ENCODE measurements at places on chromosomes 16 and 17. TPM values are rescaled to one million over a fixed set of nuclear protein-coding genes. Genes with fewer than 3 reads are reported as not detected.

- H3K4me3 ChIP-seq: no peak overlapping the region
- H3K27me3 ChIP-seq: no peaks in the 10 kb centered on the region
- H3K4me1 ChIP-seq: no peaks in the 10 kb centered on the region
- H3K36me3 ChIP-seq: no peaks in the 10 kb centered on the region
These were observed 149.5 kb upstream of the COX10 start for GRCh38 chr17:13919818-13920217.

DNA sequence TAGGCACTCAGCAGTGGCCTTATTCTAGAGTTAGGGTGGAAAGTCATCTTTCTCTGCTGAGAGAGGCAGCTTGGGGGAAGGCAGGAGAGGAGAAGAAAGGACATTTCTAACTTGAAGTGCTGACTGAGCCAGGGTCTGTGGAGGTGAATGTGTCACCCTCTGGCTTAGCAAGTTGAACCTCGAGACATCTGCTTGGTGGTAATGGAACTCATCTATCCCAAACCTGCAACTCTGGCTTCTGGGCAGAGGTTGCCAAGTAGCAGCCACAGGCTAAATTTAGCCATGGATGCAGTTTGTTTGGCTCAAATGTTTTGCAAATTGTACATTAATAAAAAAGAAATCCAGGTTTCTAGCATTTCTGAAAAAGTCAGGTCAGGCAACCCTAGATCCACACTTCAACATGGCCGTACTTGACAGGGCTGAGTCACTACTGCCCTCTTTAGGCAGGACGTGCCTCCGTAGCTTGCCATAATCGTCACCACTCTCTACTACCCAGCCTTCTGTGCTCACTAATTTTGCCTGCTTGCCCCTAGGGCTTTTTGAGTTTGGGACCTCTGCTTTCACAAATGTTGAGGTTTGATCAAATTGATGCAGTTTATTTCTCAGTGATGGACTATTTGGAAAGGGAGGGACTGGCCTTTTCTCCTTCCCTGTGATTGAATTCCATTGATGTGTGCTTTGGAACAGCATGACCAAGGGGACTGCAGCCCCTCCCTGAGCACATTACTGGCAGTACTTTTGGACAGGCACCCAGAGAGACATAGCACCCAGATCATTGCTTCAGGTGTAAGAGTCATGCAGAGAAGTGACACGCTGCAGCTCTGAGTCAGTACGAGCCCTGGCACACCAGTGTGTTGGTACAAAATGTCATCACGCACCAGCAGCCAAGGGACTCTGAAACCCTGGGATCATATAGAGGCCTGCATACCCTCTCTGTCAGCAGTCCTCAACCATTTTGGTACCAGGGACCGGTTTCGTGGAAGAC is 5.2 kb downstream of the CDH13 start:
- peaks cover 12% of the 10 kb centered on the region for H3K27me3 ChIP-seq
- H3K4me3 ChIP-seq: no peak overlapping the region
- no peak for DNase-seq
- H3K27ac ChIP-seq: no peak overlapping the region
- H3K36me3 ChIP-seq: no peaks in the 10 kb centered on the region

DNA sequence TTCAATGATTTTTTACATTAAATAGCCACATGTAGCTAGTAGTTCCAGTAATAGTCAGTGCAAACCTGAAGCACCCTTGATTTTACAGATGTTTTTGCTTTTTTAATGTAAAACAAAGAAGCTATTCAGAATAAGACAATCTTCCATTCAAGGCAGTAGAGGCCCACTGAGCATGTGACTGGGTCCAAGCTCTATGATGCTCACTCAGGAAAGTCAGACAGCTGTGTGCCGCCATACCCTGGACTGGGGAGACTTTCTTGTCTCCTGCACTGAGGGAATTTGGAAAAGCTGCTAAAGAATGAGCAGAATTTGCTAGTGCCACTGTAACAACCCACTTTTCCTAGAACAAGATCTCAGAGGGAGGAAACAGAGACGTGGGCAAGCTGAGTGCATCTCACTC is 11.5 kb downstream of the CENPN start:
- H3K27ac ChIP-seq: no peak overlapping the region
- DNase-seq: no peak
- H3K4me1 ChIP-seq: no peaks in the 10 kb centered on the region
- H3K27me3 ChIP-seq: no peaks in the 10 kb centered on the region
- H3K4me3 ChIP-seq: no peak overlapping the region

CD300E gene
- total RNA-seq: 6.5 TPM

GRCh38 chr17:83125515-83126274 is 46.3 kb downstream of the METRNL start:
- no peak overlapping the region for H3K4me3 ChIP-seq
- no peaks in the 10 kb centered on the region for H3K27me3 ChIP-seq
- peak; percentile 78 for DNase-seq
- no peak overlapping the region for H3K27ac ChIP-seq
- H3K36me3 ChIP-seq: no peaks in the 10 kb centered on the region

DNA sequence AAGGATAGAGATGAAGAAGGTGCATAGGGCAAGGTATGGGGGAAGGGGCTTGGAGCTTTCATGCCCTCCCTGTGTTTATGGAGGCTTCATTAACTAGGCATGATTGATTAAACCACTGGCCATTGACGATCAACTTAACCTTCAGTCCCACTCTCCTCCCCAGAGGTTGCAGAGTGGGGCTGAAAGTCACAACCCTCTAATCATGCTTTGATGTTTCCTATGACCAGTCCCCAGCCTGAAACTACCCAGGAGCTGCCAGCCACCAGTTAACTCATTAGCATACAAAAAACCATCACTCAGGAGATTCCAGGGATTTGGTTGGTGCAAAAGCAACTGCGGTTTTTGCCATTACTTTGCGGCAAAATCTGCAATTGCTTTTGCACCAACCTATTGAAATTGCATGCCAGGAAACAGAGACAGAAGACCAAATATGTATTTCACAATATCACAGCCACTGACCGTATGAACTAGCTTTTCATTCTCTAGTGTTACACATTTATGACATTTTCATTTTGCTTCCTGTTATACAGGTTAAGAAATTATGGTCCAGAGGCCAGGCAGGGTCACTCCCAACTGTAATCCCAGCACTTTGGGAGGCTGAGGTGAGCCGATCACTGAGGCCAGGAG is 5.4 kb downstream of the GFOD2 start:
- H3K4me1 ChIP-seq: peaks cover 6% of the 10 kb centered on the region
- DNase-seq: no peak
- no peaks in the 10 kb centered on the region for H3K36me3 ChIP-seq
- no peak overlapping the region for H3K4me3 ChIP-seq
- no peak overlapping the region for H3K27ac ChIP-seq
- H3K27me3 ChIP-seq: no peaks in the 10 kb centered on the region

DNA sequence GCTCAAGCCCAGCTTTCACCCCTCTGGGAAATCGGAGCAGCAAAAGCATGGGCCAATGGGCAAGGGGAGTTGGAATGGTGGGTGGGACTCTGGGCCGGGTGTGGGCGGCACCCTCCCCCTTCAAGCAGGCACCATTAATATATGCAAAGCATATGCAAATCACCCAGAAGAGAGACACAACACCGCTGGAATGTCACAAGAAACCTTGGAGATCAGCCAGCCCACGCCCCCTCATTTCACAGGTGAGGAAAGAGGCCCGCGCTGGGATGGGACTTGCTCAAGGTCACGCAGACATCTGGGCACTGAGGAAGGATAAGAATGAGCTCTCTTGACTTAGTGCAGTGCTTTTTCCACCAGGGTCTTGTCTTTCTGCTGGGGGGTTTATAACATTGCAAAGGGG is 4.8 kb downstream of the SRCIN1 start:
- H3K4me3 ChIP-seq: no peak overlapping the region
- no peaks in the 10 kb centered on the region for H3K36me3 ChIP-seq
- peaks cover 64% of the 10 kb centered on the region for H3K27me3 ChIP-seq
- no peak overlapping the region for H3K27ac ChIP-seq

KRTAP1-5 gene
- not detected for total RNA-seq

MT1M gene
- 40.3 TPM for total RNA-seq

GRCh38 chr17:72890711-72891110 is 201.8 kb downstream of the SLC39A11 start:
- H3K36me3 ChIP-seq: peaks cover 4% of the 10 kb centered on the region
- no peaks in the 10 kb centered on the region for H3K4me1 ChIP-seq
- H3K27me3 ChIP-seq: no peaks in the 10 kb centered on the region
- H3K4me3 ChIP-seq: no peak overlapping the region
- H3K27ac ChIP-seq: no peak overlapping the region

- no peak overlapping the region for H3K4me3 ChIP-seq
- H3K4me1 ChIP-seq: no peaks in the 10 kb centered on the region
- H3K27ac ChIP-seq: no peak overlapping the region
- no peaks in the 10 kb centered on the region for H3K27me3 ChIP-seq
These were observed 76.4 kb downstream of the DNAH17 start for GRCh38 chr17:78500806-78501205.

DNA sequence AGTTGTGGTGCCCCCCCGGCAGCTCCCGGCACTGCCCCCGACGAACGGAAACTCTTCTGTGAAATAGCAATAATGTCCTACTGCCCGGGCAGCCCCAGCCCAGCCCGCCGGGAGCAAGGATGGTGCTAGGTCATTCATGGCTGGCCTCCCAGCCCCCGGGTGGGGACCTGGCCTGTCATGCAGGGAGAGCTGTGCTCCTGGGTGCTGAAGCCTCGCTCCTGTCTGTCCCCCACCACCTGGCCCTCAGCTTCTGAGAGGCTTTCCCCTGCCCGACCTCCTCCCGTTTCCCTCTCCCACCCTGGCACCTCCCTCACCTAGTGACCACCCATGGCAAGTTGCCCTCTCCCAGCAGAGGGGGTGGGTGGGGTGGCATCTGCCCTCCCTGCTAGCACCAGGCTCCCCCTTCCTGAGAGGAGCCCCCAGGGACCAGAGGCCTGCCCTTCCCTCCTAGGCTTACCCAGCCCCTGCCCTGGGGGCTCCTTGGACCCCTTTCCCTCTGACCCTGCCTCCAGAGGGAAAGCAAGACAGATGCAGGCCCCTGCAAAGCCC is 13.5 kb downstream of the PAM16 start:
- H3K4me1 ChIP-seq: peaks cover under 1% of the 10 kb centered on the region
- H3K36me3 ChIP-seq: peaks cover 62% of the 10 kb centered on the region
- H3K4me3 ChIP-seq: no peak overlapping the region
- DNase-seq: no peak

- H3K36me3 ChIP-seq: no peaks in the 10 kb centered on the region
- no peak for DNase-seq
- no peaks in the 10 kb centered on the region for H3K27me3 ChIP-seq
- H3K4me3 ChIP-seq: no peak overlapping the region
- H3K27ac ChIP-seq: no peak overlapping the region
These were observed 1226.0 kb downstream of the CDH8 start for GRCh38 chr16:60810250-60810649.

KRT17 gene
- 5.9 TPM for total RNA-seq

C17orf67 gene
- 3.8 TPM for total RNA-seq

- DNase-seq: no peak
- no peaks in the 10 kb centered on the region for H3K27me3 ChIP-seq
- no peak overlapping the region for H3K27ac ChIP-seq
- no peaks in the 10 kb centered on the region for H3K4me1 ChIP-seq
- H3K36me3 ChIP-seq: no peaks in the 10 kb centered on the region
These were observed 15.6 kb upstream of the IL4R start for GRCh38 chr16:27298132-27298531.

GRCh38 chr17:77865112-77865611 is 93.3 kb upstream of the TNRC6C start:
- H3K4me1 ChIP-seq: peaks cover 4% of the 10 kb centered on the region
- H3K27me3 ChIP-seq: no peaks in the 10 kb centered on the region
- no peak overlapping the region for H3K4me3 ChIP-seq
- DNase-seq: peak; percentile 40
- H3K27ac ChIP-seq: no peak overlapping the region

- no peaks in the 10 kb centered on the region for H3K27me3 ChIP-seq
- DNase-seq: peak; percentile 62
- H3K36me3 ChIP-seq: peaks cover 16% of the 10 kb centered on the region
- no peak overlapping the region for H3K4me3 ChIP-seq
- no peak overlapping the region for H3K27ac ChIP-seq
These were observed 90.8 kb downstream of the TBC1D16 start for GRCh38 chr17:79944821-79945391.

DNA sequence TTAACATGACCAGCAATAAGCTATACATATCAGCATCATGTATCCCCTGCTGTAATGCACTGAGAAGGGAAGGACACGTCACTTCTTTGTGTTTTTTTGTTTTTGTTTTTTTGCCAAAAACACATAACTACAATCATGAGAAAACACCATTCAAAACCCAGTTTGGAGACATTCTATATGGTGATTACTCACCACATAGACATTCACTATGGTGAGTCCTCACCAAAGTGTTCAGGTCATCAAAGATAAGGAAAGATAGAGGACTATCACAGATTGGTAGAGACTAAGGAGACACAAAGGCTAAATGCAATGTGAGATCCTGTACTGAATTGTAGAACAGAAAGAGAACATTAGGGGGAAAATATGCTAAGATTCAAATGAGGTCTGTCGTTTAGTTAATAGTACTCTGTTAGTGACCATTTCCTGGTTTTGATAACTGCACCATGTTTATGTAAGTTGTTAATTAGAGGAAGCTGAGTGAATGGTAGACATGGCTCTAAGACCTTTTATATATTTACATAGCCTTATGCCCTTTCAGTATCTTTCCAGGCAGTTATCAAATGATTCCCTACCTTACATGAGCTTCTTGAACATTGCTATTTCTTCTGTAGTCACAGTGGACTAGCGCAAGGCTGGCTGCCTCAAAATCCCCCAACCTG is 46.6 kb downstream of the PIK3R5 start:
- no peak overlapping the region for H3K4me3 ChIP-seq
- DNase-seq: no peak
- no peaks in the 10 kb centered on the region for H3K36me3 ChIP-seq
- H3K27me3 ChIP-seq: no peaks in the 10 kb centered on the region
- peaks cover 13% of the 10 kb centered on the region for H3K4me1 ChIP-seq

- H3K27me3 ChIP-seq: no peaks in the 10 kb centered on the region
- no peaks in the 10 kb centered on the region for H3K4me1 ChIP-seq
- DNase-seq: no peak
- H3K4me3 ChIP-seq: no peak overlapping the region
- H3K27ac ChIP-seq: no peak overlapping the region
These were observed 44.3 kb downstream of the CACNG1 start for GRCh38 chr17:67088639-67089038.

- DNase-seq: no peak
- H3K27ac ChIP-seq: no peak overlapping the region
- no peaks in the 10 kb centered on the region for H3K36me3 ChIP-seq
These were observed 8.7 kb upstream of the SDK2 start for GRCh38 chr17:73652886-73653480.

MIS12 gene
- 17.0 TPM for total RNA-seq

SEPTIN1 gene
- total RNA-seq: 8.6 TPM

DNA sequence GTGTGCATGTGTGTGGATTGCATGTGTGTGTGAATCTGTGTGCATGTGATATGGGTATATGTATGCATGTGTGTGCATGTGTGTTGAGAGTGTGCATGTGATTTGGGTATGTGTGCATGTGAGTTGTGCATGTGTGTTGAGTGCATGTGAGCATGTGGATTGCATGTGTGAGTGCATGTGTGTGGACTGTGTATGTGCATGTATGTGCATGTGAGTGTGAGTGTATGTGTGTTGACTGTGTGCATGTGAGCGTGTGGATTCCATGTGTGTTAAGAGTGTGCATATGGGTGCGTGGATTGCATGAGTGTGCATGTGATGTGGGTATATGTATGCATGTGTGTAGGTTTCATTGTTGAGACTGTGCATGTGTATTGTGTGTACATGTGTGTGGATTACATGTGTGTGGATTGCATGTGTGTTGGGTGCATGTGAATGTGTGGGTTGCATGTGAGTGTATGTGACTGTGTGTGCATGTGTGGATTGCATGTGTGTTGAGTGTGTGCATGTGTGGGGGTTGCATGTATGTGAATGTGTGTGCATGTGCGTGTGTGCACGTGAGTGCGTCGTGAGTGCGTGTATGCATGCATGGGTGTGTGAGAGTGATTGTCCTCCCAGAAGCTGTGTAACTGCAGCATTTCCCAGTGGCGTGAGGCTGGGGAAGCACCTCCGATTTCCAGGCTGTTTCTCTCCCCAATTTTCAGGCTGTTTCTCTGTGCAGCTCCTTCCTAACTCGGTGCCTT is 19.4 kb downstream of the C1QTNF1 start:
- H3K27me3 ChIP-seq: no peaks in the 10 kb centered on the region
- peaks cover 4% of the 10 kb centered on the region for H3K36me3 ChIP-seq
- DNase-seq: peak; percentile 39
- no peak overlapping the region for H3K4me3 ChIP-seq

Measured in upper lobe of right lung (tissue), 1 donor.